Nasal cavity respiratory epithelium epithelial cell of viscerocranial mucosa (primary cell): ENCODE measurements at places on chromosomes 2 and 18. TPM values are rescaled to one million over a fixed set of nuclear protein-coding genes. Genes with fewer than 3 reads are reported as not detected.

Gene NABP1
- total RNA-seq: 77.6 and 90.2 TPM in 2 replicates

Gene CEP76
- 13.0 and 18.5 TPM in 2 replicates for total RNA-seq

Gene CCDC74B
- total RNA-seq: 0.34 and 1.00 TPM in 2 replicates

Gene ERFE
- 3.2 and 3.8 TPM in 2 replicates for total RNA-seq

Gene TBC1D8
- 14.7 and 32.7 TPM in 2 replicates for total RNA-seq

Gene CFAP221
- total RNA-seq: not detected in 2 replicates

Gene PLGLB2
- 0.34 and 1.5 TPM in 2 replicates for total RNA-seq

Gene RBM43
- total RNA-seq: 1.0 and 2.6 TPM in 2 replicates

Gene TANC1
- total RNA-seq: 34.5 and 49.9 TPM in 2 replicates

Gene ARPC2
- 526 and 586 TPM in 2 replicates for total RNA-seq

Gene FRZB
- total RNA-seq: under 0.01 TPM in 2 replicates

Gene C1QL2
- not detected in 2 replicates for total RNA-seq

Gene DCDC2C
- total RNA-seq: not detected in 2 replicates

Gene POMC
- 0.07 TPM in 1 of 2 replicates, not detected in the other for total RNA-seq

Gene KCNS3
- total RNA-seq: 4.1 and 8.1 TPM in 2 replicates

Gene IL37
- not detected in 2 replicates for total RNA-seq

Gene CD207
- not detected in 2 replicates for total RNA-seq

Gene CCDC141
- not detected in 2 replicates for total RNA-seq

Gene CCDC142
- 9.9 and 12.7 TPM in 2 replicates for total RNA-seq

Gene LGALSL
- 17.7 and 36.9 TPM in 2 replicates for total RNA-seq

Gene PRKAG3
- total RNA-seq: not detected in 2 replicates

Gene TTC27
- total RNA-seq: 31.5 and 34.5 TPM in 2 replicates

Gene DAPL1
- 1.1 TPM in 1 of 2 replicates, not detected in the other for total RNA-seq

Gene ATP6V1C2
- total RNA-seq: 0.68 and 1.9 TPM in 2 replicates
